Neural progenitor cell (in vitro differentiated cells): ENCODE measurements at places on chromosomes 3 and 15. TPM values are rescaled to one million over a fixed set of nuclear protein-coding genes. Genes with fewer than 3 reads are reported as not detected.

Gene MYRIP
- total RNA-seq, result 0.28 and 0.62 TPM in 2 replicates

DNA sequence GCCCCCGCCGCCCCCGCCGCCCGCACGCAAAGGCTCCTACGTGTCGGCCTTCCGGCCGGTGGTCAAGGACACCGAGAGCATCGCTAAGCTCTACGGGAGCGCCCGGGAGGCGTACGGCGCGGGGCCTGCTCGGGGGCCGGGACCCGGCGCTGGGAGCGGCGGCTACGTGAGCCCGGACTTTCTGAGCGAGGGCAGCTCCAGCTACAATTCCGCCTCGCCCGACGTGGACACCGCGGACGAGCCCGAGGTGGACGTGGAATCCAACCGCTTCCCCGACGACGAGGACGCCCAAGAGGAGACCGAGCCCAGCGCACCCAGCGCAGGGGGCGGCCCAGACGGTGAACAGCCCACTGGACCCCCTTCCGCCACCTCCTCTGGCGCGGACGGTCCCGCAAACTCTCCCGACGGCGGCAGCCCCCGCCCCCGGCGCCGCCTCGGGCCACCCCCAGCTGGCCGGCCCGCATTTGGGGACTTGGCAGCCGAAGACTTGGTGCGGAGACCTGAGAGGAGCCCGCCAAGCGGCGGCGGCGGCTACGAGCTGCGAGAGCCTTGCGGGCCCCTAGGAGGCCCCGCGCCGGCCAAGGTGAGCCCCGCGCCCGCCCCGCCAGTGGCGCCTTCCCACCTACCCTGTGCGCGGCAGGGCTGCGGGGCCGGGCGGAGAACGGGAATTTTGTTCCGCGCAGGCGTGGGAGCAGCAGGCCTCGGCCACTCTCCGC, 2.4 kb downstream of the SKOR1 start:
- DNase-seq, result peak; percentile 75
- H3K4me3 ChIP-seq, result peak overlapping the region; percentile 39
- H3K36me3 ChIP-seq, result no peaks in the 10 kb centered on the region
- H3K27me3 ChIP-seq, result peaks cover 100% of the 10 kb centered on the region

DNA sequence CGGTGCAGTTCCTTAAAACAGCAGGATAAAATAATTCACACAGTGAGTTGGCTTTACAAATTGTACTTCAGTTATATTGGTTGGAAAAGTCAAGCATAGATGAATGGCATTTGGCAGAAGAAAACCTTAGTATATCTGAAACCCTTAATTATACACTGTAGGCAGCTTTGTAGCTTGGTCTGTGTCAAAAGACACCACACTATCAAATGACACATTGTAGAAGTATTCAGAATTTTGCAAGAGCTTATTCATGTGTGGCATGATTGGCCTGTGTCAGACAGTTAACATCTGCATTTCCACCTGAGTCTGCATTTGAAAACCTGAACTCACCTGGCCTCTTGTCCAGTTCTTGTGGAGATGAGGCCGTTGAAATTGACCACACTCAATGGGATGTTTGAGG, 13.8 kb downstream of the TMEM266 start:
- H3K36me3 ChIP-seq, result no peaks in the 10 kb centered on the region
- H3K27me3 ChIP-seq, result no peaks in the 10 kb centered on the region
- H3K4me1 ChIP-seq, result no peaks in the 10 kb centered on the region
- H3K27ac ChIP-seq, result no peak overlapping the region

DNA sequence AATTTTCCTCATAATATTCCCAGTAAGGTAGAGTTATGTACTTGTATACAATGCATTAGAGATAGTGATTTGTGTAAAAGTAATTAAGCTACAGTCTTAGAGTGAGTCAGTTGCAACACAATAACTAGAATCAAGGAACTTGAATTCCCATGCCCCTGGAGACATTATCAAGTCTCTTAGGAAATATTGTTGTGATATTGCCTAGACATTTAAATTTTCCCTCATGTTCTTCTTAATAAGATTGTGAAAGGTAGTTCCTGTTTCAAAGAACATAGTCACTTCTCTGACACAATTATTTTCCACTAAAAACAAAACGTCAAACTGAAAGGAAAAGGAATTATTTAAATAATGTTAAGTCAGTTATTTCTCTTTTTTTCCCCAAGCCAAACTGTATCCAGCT, 13.0 kb upstream of the ATP1B3 start:
- no peak for DNase-seq
- H3K36me3 ChIP-seq, result no peaks in the 10 kb centered on the region
- no peaks in the 10 kb centered on the region for H3K27me3 ChIP-seq
- H3K4me1 ChIP-seq, result peaks cover 14% of the 10 kb centered on the region

GRCh38 chr3:129399145-129399894, 29.1 kb downstream of the EFCAB12 start:
- H3K4me1 ChIP-seq, result peaks cover 6% of the 10 kb centered on the region
- H3K27me3 ChIP-seq, result no peaks in the 10 kb centered on the region
- peak overlapping the region; percentile 97 for H3K4me3 ChIP-seq

DNA sequence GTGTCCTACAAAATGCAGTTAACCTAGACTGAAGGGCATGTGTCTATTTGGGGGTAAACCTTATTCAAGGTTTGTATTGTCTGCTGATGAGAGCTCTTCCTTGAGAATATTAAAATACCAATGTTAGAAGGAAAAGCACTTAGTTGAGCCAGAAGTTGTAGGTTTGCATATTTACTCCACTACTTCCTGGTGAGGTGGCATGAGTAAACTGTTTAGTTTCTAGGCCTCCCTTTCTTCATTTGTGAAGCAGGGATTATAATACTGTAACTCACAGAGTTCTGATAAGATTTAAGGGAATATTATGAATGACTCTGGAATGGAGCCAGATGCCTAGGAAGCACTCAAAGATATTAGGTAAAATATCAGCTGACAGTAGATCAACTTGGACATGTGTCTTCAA, 46.7 kb downstream of the CD200R1L start:
- H3K4me3 ChIP-seq, result no peak overlapping the region
- no peak for DNase-seq
- no peak overlapping the region for H3K27ac ChIP-seq
- no peaks in the 10 kb centered on the region for H3K4me1 ChIP-seq

DNA sequence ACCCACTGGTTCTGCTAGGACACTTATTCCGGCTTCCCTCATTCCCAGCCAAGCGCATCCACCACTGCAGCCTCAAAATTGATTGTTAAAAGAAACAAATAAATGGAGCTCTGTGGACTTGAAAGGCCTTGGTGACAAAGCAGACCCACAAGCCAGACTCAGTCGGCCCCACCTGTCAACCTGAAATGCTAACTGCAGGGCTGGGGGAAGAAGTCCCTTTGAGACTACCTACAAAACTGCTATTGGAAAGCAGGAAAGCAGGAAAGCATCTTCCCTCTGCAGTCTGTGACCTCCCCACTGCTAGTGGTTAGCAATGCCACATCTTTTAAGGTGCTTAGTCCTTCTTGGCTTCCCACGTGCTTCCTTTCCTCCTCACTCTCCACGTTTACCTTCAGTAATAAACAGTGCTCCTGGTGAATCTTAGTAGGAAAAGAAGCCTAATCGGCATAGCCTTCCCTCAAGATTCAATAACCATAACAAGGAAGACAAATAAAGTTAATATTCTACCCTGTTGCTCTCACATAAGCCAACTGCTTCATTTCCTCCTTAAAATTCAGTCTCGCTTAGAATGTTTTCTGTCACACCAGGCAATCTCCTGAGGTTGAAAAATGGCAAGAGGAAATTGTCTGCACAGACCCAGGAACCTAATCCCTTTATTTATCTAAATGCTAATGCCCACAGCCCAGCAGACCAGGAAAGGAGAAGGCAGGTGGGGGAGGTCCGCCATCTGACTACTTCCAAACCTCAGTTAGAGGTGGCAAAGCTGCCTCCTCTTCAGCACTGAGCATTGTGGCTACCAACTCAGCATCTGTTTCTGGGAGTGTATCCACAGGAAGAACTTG, 296.2 kb downstream of the NEK10 start:
- peak overlapping the region; percentile 18 for H3K27ac ChIP-seq
- peak; percentile 9 for DNase-seq
- H3K4me3 ChIP-seq, result no peak overlapping the region
- peaks cover 19% of the 10 kb centered on the region for H3K4me1 ChIP-seq
- H3K36me3 ChIP-seq, result no peaks in the 10 kb centered on the region

GRCh38 chr3:149992416-149993058, 21.8 kb upstream of the PFN2 start:
- DNase-seq, result no peak
- H3K36me3 ChIP-seq, result no peaks in the 10 kb centered on the region
- no peak overlapping the region for H3K4me3 ChIP-seq
- no peak overlapping the region for H3K27ac ChIP-seq
- no peaks in the 10 kb centered on the region for H3K4me1 ChIP-seq

- peaks cover 7% of the 10 kb centered on the region for H3K27me3 ChIP-seq
- H3K4me3 ChIP-seq, result no peak overlapping the region
- no peak overlapping the region for H3K27ac ChIP-seq
- H3K36me3 ChIP-seq, result no peaks in the 10 kb centered on the region
- DNase-seq, result peak; percentile 69
Measured at GRCh38 chr3:197547306-197548011, 8.3 kb downstream of the BDH1 start.

- no peak for DNase-seq
- H3K4me3 ChIP-seq, result no peak overlapping the region
- H3K27ac ChIP-seq, result no peak overlapping the region
- H3K27me3 ChIP-seq, result no peaks in the 10 kb centered on the region
- H3K36me3 ChIP-seq, result no peaks in the 10 kb centered on the region
Measured at GRCh38 chr3:49704629-49705028, 14.9 kb downstream of the AMIGO3 start.
